T-helper 1 cell (primary cell): ENCODE measurements at places on chromosomes 5 and 9.

- no peak for DNase-seq
These were observed 177.9 kb downstream of the TSSK1B start for GRCh38 chr5:113256671-113257452.

DNA sequence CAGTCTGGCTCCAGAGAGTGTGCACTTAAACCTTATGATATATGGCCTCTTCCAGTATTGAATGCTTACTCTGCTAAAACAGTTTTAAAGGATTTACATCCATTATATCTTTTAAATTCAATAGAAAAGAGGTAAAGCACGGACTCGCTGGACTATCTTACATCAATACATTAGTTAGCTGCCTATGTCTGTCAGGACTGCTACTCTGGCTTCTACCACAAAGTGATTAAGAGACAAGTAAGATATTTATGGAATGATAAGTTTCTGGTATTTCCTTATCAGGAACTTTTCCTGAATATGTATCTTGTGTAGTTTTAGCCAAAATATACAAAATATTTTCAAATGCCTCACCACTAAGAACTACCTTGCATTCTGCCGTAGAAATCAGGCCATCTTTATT is 295.1 kb downstream of the ISL1 start:
- DNase-seq = no peak

- DNase-seq = no peak
These were observed 79.3 kb downstream of the PTPN3 start for GRCh38 chr9:109418827-109419226.

GRCh38 chr9:128246471-128246870 is 29.3 kb downstream of the GOLGA2 start:
- DNase-seq = no peak

DNA sequence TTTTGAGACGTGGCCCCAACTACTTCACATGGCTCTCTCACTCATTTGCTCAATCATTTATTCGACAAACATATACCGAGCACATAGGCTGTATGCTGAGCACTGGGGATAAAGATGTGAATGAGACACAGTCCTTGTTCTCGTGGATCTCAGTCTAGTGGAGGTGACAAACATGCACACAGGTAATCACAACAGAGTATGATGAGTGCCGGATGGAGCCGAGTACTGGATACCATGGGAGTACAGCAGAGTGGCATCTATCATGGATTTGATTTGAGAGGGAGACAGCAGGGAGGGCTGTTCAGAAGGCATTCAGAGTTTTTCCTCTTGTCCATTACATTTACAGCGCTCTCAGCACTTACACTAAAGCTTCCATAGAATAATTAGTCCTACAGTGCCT is 259.8 kb downstream of the SLIT3 start:
- DNase-seq = no peak

GRCh38 chr9:13100914-13101572 is 178.4 kb downstream of the MPDZ start:
- DNase-seq = no peak

DNA sequence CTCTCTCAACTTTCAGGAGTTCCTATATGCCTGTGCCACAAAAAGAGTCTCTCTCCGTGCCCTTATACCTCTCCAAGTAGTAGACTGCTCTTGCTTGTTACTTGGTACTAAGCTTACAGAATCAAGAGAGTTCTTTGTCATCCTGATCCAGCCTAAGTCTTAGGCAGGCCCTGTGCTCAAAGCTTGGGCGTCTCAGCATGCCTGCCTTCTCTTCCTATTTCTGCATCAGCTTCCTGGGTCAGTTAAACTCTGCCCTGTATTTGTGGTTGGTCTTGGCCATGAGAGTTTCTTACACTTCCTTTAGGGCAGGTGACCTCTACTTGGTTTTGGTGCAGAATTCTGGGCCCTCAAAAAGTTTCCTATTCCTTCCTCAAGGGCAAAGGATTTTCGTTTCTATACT is 33.0 kb upstream of the UGCG start:
- no peak for DNase-seq

- DNase-seq = no peak
These were observed 133.5 kb downstream of the CD180 start for GRCh38 chr5:67063055-67063454.
